NCI-H526 (cell line): ENCODE measurements at places on chromosomes 2 and 18.

DNA sequence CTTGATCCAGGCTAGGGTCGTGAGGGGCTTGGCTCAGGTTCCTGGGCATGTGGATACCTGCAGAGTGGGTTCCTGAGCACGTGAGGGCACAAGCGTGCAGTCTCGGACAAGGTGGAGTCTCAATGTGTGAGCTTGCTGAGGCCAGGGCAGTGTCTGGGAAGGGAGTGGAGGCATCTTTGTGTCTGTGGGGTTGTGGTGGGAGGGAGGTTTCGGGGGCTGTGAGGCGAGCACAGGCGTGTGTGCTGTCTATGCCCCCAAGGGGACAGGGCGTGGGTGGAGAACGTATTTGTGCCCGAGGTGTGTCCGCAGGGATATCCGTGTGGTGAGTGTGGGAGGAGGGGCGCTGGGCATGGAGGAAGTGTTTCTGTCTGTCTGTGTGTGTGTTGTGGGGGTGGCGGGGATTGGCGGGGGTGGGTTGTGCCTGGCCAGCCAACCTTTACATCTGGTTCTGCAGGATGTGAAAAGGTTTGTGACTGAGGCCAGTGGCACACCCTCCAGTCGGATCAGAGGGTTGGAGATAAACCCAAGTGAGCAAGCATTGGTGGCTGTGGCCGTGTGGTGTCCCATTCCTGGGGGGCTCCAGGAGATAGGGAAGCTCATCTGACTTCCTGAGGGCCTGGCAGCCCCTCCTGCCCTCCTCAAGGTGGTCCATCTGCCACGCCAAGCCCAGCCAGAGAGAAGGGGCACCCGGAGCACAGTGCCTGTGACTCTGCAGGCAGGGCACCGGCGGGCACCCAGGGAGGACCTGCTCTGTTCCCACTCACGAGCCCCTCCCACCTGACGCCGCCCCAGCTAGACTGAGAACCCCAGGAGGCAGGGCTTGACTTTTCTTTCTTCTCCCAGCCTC lies 57.1 kb downstream of the ZFP36L2 start:
- DNase-seq = no peak

DNA sequence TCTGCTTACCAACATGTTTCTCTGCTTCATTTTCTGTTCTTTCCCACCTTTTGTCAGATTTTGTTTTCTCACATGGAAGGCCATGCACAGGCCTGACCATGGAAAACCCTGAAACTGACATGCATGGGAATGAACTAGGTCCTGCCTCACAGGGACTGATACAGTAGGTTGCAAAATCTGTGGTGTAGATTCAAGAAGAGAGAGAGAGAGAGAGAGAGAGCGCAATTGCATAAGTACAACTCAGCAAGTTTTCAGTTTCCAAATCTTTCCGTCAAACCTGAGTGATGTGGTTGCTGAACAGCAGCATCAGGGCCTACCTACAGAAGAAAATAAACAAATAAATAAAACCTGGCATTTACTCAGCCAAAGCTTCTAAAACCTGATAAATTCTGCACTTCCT lies 87.5 kb upstream of the RNF152 start:
- DNase-seq = no peak

GRCh38 chr2:213080969-213081617 lies 70.3 kb downstream of the IKZF2 start:
- DNase-seq = no peak

DNA sequence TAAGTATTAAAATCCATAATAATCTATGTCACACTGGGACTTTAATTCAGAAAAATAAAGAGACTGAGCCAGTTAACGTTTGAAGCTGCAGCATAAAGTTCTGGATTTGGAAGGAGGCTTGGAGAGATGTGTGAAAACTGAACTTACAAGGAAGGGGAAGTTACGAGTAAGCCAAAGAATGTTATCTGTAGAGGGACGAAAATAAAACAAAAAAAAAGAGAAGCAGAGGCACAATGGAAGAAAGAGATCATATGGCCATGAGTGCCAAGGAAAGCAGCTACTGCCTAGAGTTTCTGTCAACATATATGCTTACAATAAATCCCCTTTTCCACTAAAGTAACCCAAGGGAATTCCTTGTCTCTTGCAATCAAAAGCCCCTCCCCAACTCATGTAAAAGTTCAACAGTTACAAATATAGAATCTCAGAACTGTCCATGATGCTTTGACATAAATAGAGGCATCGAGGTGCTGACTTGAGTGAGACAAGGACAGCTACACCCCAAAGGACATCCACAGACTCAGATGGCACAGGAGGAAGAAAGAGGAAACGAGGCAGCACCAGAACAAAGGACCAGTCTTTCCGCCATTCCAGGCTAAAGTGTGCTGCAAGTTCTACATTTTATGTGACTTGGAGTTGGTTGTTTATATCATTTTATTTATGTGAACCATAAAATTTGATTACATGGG lies 16.1 kb upstream of the ARL5A start:
- no peak for DNase-seq

GRCh38 chr18:31773774-31774476 lies 13.2 kb upstream of the SLC25A52 start:
- DNase-seq = no peak

DNA sequence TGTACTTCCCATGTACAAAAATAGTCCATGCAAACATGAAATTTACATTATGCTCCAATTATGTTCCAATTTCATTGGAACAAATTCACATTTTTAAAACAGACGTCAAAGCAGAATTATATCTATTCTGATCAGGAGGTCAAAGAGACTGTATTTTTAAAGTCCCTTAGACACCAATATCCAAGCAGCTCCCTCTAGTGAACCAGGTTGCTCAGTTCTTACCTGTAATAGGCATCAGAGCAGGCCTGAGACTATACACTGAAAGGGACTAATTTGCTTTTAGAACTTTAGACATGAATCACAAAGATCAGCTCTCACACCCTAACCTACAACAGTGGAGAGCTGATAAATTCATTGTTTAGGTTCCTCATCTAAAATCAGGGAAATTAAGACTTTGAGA lies 273.9 kb downstream of the MBD2 start:
- DNase-seq = no peak

DNA sequence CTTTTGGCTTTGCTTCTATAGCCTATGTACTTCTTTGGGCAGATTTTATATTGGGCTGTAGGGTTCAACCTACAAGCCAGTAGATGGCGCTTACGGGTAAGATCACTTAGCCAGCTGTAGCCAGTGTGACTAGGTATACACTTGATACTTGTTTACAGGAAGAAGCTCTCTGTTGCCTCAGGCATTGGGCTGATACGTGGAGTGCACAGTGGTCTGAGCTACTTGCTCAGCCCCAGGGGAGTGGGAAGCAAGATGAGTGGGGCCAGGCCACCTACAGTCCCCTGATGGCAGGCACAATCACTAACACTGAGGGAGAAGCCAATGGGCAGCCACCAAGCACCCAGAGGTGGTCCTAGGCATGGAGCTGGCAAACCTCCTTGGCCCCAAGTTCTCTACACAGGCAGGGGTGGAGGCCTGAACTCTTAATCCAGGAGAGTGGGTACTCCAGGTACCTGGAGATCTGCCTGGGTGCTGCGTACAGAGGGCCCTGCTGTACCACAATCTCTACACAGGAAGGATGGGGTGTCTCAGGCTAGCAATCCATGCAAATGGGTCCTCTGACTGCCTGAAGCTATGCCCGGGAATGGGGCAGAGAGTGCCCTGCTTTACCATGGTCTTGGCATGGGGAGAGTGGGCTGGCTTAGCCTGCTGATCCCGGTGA lies 122.2 kb downstream of the NCOA1 start:
- no peak for DNase-seq

DNA sequence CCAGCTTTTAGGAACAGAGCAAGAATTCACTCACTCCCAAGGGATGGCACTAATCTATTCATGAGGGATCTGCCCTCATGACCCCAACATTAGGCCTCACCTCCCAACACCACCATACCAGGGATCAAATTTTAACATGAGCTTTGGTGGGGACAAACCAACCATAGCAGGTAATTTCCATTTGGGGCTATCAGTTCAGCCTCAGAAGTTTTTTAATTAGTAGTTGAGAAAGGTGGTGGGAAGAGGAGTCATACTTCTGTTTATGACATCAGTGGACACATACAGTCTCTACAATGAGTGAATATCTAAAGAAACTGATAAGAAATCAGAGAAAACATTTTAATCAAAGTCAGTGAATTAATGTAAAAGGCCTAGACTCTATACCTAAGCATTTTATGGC lies 59.6 kb upstream of the EMILIN2 start:
- DNase-seq = no peak

GRCh38 chr18:21702602-21703001 lies 2.0 kb downstream of the ABHD3 start:
- no peak for DNase-seq

DNA sequence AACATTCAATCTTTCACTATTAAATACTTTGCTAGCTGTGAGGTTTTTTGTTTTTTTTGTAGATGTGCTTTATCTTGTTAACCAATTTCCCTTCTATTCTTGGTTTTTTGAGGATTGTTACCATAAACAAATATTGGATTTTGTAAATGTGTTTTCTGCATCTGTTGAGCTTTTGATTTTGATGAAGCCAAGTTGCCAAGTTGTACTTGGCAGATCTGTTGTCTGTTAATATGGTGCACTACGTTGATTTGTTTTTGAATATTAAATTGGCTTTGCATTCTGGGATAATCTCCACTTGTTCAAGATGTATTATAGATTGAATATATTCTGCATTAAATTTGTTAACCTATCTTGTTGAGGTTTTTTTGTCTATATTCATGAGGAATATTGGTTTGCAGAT lies 114.6 kb downstream of the VWA3B start:
- DNase-seq = no peak

DNA sequence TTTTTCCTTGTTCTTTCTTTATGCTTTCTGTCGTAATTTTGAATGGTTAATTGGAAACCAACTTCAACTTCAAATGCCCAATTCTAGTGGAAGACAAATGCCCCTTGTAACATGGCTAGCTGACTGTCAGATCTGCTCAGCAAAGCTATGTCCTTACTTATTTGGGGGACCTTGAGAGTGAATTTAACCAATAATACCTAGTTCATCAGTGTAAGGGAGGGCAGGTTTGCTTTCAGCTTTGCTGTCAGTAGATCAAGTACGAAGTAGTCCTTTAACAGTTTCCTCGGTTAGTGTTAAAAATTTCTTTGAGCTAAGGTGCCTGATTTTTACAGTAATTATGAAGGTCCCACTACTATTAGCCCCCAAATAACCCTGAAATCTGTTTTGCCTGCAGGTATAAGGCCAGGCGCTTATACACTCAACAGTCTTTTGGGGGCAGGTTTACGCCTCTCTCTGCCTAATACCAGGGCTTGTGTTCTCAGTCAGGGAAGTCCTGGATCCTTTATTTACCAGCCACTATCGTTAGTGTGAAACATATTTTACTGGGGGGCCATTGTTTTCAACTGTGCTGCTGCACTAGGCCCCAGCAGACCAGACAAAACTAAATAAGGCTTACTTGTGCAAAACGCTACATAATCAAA lies 165.1 kb upstream of the KCNJ3 start:
- DNase-seq = no peak

- no peak for DNase-seq
These were observed 65.0 kb downstream of the SMC6 start for GRCh38 chr2:17688600-17688999.

- DNase-seq = peak; percentile 74
These were observed 375.0 kb downstream of the CTNNA2 start for GRCh38 chr2:79887747-79888374.

DNA sequence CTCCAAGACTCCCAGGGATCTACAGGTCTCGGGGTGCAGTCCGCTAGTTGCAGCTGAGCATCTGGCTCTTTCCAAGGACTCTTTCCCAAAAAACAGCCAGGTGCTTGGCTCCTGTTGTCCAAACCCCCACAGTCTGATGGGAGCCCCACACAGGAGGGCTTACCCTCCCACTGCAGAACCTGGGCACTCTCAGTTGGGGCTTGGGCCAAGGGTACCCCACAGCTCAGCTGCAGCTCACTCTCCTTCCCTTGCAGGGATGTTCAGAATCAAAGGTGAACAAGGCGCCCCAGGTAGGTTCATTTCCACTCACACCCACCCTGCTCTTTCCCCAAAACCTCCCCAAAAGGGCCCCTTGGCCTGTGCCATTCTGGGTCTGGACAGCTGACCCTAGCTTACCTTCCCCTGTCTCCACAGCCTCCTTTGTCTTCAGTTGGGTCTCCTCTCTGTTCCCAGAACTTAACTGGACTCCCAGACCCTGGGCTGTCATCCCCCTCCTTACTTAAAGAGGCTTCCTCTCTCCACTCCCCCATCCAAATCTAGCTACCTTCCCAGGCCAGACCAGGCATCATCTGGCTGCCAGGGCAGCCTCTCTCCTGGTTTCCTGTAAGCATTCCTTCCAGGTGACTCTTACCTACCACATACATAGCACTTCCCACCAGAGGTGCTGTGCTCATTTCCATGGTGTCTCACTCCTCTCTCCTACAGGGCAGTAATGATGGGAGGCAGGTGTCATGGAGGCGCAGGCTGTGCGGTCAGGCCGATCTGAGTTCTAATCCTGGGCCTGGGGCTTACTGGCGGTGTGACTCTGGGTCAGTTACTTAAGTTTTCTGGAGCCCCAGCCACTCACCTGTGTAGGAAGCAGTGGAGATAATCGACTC lies 29.5 kb downstream of the MARCO start:
- DNase-seq = no peak

- no peak for DNase-seq
These were observed 100.6 kb downstream of the MYO1B start for GRCh38 chr2:191345788-191346187.

DNA sequence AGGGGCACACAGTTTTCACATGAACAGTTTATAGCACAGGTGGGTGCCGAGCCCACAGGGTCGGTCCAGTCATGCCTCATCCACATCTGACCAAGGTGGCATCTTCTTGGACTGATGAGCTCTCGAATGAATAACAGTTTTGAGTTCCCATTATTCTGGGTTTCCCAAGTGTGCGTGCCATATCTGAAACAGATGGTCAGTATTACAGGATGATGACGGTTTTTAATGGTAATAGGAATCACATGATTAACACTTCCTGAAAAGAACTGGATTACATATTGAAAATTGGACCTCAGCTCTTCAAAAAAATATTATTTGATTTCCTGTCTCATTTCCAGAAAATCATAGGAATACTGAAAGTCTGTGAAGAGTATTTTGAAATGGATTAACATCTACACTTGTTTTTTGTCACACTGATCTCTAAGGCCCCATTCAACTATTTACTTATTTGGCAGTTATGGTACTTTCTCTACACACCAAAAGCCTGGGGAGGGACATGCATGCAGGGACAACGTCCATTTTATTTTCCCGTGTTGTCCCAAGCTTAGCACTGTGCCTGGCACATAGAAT lies 22.2 kb upstream of the NAB1 start:
- no peak for DNase-seq

- no peak for DNase-seq
These were observed 1225.3 kb downstream of the SUCLG1 start for GRCh38 chr2:83233781-83234180.

DNA sequence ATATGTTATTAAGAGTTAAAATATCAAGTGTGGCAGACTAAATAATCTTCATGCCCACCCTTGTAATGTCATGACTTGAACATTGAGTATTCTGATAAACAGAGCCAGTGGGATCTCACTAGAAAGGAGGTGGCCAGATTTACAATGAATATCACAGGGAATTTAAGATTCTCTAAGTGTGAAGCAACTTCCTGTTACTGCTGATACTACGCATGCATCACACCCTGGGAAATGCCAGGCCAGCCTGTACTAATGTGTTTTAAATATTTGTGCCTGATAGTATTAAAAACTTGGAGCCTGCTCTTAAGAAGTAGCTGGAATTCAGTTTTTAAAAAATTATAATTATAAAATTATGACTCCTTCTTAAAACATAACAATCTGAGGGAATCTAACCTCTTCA lies 148.3 kb downstream of the LAMA3 start:
- DNase-seq = no peak
